ENCODE measurements at places on chromosomes 1 and 21.

- no peak for DNase-seq
Observed at GRCh38 chr1:58942759-58943191, 158.9 kb upstream of the JUN start.

DNA sequence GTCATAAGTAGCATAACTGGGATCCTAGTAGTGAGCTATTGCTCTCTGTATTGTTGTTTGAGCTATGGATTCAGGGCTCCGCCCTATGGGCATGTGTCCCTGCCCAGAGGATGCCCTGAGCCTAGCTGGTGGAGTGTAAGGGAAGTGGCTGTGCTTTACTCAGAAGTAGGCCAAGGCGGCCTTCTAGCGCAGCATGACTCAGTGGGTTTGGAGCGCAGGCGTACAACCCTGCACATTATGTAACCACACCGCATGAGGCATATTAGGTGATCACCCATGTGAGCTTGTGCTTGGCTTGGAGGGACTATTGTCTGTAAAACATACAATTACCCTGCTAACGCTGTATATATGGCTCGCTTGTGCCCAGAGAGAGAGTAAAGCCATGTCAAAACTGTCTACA is 11.1 kb upstream of the UBE2U start:
- no peak for DNase-seq

- DNase-seq, result no peak
Observed at GRCh38 chr1:21341517-21342078, 51.3 kb upstream of the ECE1 start.

GRCh38 chr1:28329395-28330153 is 734 bp downstream of the MED18 start:
- peak; percentile 29 for DNase-seq

Data from RCC 7860 (cell line).